ENCODE measurements at places on chromosomes 11 and 22.

GRCh38 chr22:37127350-37127878 is 17.9 kb upstream of the TMPRSS6 start:
- DNase-seq, result no peak

DNA sequence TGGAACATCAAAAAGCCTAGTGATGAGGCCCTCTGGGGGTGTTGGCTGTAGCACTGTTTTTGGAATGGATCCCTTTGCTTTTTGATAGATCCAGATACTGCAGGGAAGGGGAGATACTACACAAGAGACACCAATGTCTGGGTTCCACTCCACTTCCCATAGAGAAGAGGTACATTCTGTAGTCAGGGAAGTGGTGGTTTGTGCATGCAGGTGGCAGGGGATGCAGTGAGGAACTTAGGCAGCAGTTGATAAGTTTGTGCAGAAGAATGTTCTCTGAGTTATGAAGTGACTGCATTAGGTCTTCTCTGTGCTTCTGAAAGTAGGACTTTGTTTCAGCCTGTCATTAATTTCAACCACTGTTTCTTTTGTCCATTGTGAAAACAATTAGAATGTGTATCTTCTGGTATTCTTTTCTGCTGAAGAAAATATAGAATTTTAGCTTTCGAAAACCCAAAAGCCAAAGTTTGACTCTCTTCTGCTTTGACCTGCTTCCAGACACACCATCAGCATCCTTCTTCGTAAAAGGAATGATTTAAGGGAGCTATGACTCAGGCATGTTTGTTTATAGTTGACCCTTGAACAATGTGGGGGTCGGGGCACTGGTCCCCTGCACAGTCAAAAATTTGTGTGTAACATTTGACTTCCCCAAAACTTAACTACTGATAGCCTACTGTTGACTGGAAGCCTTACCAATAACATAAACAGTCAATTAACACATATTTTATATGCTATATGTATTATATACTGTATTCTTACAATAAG is 25.6 kb downstream of the PANX1 start:
- DNase-seq, result no peak

- DNase-seq, result no peak
These were observed 3.4 kb downstream of the WEE1 start for GRCh38 chr11:9576701-9577381.

DNA sequence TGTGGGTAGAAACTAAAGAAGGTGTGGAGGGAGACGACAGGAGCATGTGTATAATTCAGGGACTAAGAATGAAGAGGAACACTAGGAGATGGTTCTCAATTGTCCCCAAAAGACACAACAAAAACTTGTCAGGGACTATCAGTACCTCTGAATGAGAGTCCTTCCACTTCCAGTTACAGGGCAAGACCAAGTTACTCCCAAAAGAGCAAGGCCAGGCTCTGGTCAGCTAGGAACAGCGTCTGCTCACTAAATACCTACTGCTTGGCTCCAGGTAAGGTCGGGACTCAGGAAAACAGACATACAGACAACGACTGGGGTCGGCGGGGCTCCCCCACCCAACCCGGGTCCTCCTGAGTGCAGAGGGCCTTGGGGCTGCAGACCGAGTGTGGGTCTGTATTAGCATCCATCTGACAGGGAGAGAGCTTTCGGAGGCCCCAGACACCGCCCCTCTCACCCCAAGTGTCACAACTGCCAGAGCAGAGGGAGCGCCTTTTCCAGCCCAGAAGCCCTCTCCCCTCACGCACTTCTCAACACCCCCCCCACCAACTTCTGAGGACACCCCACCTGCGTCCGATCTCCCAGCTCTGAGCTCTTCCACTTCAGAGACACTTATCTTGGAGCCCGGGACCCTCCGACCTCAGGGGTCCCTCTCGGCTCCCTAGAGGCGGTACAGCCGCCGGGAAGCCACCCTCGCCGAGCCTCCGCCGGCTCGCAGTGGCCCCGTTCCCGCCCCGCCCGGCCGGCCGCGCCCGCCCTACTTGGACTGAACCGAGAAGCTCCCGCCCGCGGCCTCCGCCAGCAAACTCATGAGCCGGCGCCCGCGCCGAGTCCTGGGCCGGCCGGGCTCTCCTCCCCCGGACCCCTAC is 522 bp downstream of the RHOG start:
- DNase-seq, result no peak

DNA sequence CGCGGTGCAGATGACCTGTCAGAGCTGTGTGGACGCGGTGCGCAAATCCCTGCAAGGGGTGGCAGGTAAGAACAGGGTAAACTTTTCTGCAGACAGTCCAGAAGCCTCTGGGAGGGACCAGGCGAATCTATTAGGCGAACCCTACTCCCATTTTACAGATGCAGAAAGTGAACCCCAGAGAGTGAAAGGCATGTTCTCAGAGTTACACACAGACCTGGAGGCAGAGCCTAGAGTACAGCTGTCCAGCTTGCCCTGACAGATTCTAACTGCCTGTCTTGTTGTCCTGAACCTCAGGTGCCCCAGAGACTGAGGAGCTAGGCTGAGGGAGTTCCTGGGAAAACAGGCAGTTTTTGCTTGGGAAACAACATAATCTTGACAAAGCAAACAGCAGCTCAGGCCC is 665 bp downstream of the CCS start:
- no peak for DNase-seq

- no peak for DNase-seq
These were observed 1.5 kb upstream of the TCF20 start for GRCh38 chr22:42271906-42272305.

DNA sequence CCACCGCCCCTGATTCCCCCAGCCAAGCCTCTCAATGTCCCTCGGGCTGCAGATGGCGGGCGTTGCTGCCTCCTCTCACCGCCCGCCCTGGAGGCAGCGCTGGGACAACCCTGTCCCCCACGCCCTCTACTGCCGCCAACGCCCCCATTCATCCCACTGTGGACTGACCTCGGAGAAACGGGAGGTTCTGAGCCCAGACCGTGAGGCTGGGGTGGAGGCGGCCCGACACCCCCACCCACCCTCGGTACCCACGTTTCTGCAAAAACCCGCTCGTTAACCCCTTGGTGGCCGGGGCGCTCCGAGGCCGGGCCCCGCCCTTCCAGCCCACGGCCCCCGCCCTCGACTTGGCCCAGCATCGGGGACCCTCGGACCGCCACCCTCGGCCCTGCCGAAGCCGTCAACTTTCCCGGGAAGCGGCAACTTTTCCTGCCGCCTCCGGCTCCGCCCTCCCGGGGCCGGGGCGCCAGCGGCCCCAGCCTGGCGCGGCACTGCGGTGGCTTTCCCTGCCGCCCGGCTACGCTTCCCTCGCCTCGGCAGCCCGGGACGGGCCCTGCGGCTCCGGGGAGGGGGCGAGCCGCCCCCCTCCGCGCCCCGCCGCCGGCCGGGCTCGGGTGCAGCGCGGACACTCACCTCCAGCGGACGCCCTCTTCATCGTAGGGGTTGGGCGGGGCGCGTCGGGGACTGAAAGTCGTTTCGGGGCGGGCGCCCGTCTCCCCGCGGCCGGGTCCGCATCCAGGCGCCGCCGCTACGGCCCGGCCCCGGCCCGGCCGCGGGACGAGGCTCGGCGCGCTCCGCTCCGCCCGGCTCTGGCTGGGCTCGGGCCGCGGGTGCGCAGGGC is 458 bp downstream of the RTN4R start:
- DNase-seq, result no peak

DNA sequence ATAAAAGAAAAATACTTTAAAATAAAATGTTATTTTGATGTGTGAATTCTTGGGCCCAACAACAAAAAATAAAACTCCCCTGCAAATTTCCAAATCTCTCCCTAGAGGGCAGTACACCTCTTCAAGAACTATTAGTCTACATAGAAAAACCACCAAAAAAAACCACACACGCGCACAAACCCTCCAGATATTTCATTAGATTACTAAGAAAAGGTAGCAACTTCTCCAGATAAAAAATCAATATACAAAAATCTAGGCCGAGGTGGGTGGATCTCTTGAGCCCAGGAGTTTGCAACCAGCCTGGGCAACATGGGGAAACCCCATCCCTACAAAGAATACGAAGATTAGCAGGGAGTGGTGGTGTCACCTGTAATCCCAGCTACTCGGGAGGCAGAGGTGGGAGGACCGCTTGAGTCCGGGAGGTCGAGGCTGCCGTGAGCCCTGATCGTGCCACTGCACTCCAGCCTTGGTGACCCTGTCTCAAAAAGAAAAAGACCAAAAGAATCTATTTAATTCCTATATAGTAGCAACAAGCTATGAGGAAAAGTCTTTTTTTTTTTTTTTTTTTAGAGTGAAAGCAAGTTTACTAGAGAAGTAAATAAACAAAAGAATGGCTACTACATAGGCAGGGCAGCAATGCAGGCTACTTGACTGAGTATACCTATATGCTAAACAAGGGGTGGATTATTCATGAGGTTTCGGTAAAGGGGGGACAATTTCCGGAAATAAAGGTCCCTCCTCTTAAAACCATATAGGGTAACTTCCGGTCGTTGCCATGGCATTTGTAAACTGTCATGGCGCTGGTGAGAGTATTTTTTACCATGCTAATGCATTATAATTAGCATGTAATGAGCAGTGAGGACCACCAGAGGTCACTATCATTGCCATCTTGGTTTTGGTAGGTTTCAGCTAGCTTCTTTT is 13.1 kb downstream of the B3GNT6 start:
- DNase-seq, result peak; percentile 95

DNA sequence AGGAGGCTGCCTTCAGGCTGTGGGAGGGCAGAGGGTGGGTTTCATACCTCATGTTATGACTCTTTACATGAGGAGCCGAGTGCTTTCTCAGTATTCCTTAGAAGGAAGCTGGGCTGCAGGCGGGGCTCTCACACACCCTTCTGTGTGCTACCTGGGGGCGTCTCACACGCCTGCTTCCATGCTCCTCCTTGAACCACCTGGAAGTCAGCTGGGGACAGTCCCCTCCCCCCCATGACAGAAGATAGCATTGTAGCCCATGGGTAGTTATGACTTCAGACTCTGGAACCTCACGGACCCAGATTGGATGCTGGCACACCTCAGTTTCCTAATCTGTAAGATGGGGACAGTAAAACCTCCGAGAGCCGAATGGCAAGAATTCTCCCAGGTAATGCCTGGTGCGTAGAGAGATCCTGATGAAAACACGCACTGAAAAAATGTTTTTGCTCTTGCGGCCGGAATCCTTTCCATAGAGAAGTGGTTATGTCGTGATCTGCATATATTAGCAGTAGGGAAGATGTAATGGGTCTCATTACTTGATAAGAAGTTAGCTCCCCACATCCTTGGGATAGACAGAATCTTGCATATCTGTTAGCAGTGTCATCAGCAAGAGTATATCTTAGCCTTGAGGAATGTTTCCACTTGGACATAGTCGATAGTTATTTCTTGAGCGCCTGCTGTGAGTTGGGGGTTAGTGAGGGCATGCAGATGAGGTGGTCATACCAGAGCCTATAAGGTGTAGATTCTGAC is 4.9 kb downstream of the DAGLA start:
- no peak for DNase-seq

- DNase-seq, result no peak
These were observed 15.7 kb downstream of the TSPAN32 start for GRCh38 chr11:2317354-2318050.

GRCh38 chr22:31248138-31248745 is 36.1 kb downstream of the LIMK2 start:
- DNase-seq, result peak; percentile 80

DNA sequence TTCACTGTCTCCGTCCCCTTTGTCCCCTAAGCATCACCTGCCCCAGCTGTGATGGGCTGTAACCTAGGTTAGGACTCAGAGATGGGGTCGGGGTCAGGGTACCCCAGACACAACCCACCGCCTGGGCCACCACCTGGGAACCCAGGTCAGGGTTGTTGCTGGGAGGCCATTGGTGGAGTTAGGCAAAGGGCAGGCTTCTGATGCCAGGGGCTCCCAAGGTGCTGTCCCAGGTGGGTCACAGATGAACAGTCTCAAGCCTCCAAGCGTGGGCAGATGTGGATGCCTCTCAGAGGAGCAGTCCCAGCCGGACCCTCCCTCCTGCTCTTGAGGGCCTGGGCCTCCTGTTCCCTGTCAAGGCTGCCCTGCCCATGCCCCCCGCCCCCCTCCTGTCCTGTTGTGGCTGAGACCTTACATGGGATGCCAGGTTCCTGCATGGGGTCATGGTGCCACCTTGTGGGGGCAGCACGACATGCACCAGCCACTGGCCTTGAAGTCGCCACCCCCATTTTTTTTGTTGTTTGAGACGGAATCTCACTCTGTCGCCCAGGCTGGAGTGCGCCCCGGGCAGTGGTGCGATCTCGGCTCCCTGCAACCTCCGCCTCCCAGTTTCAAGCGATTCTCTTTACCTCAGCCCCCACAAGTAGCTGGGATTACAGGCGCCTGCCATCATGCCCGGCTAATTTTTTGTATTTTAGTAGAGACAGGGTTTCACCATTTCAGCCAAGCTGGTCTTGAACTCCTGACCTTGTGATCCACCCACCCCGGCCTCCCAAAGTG is 12.1 kb downstream of the GATD1 start:
- peak; percentile 57 for DNase-seq

- DNase-seq, result no peak
These were observed 2.1 kb downstream of the FXYD6 start for GRCh38 chr11:117874253-117874909.

DNA sequence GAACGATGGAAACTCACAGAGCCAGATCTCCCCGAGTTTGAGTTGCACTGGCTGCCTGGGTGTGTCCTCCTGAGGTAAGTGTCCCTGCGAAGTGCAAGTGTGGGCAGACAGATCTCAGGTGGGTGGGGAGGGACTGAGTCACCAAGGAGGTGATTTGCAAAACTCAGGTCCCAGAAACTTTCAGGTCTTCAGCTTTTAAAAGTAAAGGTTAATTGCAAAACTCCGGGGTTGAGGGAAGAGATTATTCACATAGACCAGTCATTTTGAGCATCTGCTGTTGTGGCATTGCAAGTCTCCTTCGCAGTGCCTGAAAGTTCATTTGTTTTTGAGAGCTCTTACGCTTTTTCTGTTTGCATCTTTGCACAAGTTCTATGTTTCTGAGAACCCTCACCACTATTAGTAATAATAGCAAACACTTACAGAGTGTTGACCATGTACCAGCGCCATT is 7.1 kb downstream of the CD44 start:
- DNase-seq, result no peak

DNA sequence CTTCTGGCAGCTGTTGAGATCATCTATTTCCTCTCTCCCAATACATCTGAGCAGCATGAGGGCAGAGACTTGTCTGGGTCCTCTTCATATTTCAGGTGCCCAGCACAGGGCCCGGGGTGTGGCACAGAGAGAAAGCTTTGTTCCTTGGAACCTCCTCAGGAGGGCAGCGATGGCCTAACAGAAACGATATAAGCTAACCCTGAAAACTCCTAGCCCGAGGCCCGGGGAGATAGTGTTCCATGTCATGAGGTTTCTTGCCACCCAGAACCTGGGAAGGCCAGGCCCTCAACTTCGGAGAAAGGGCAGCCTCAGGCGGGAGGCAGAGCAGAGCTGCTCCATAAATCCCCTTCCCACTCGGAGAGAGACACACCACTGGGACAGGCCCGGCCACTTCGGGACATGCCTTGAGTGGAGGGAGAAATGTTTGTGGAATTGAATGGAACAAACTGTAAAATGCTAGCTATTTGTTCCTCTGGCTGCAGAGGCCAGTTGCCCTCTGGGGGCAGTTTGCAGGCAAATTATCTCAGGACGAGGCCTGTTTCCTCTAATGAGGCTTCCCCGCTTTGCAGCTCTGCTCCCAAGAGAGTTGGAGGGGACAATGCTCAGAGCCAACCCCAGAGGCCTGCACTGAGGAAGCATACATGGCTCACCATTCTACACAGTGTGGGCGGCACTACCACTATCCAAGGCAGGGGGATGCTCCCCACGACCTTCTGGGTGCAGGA is 11.6 kb downstream of the ARRB1 start:
- DNase-seq, result no peak

GRCh38 chr11:22244986-22245592 is 52.2 kb downstream of the ANO5 start:
- DNase-seq, result peak; percentile 28

GRCh38 chr11:44171518-44171917 is 76.0 kb downstream of the EXT2 start:
- no peak for DNase-seq

- peak; percentile 90 for DNase-seq
These were observed 2.6 kb upstream of the BCL9L start for GRCh38 chr11:118928101-118928869.

All from A172 (cell line).